ENCODE measurements at places on chromosomes 1 and 21.
A peak's percentile ranks its signal among the peaks of the same experiment; 100 is the strongest.

GRCh38 chr1:22791831-22792347 lies 81.2 kb downstream of the EPHB2 start:
- no peak for DNase-seq

DNA sequence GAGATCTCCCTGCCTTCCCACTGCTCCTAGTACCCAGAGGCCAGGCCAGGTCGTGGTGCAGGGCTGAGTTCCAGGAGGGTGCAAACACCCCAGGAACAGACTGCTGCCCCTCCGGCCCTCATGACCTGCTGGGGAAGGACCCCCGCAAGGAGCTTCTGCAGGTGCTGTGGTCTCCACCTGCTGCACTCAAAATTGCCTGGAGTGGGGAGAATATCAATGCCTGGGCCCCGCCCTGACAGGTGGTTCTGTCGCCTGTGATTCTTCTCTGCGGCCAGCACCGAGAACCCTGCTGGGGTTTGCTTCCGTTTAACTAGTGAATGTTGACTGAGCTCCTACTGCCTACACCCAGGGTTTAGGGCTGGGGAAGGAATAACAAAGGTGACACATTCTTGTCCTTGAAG lies 2.1 kb upstream of the TFF3 start:
- no peak for DNase-seq

GRCh38 chr21:14826630-14827029 lies 238.2 kb downstream of the NRIP1 start:
- no peak for DNase-seq

DNA sequence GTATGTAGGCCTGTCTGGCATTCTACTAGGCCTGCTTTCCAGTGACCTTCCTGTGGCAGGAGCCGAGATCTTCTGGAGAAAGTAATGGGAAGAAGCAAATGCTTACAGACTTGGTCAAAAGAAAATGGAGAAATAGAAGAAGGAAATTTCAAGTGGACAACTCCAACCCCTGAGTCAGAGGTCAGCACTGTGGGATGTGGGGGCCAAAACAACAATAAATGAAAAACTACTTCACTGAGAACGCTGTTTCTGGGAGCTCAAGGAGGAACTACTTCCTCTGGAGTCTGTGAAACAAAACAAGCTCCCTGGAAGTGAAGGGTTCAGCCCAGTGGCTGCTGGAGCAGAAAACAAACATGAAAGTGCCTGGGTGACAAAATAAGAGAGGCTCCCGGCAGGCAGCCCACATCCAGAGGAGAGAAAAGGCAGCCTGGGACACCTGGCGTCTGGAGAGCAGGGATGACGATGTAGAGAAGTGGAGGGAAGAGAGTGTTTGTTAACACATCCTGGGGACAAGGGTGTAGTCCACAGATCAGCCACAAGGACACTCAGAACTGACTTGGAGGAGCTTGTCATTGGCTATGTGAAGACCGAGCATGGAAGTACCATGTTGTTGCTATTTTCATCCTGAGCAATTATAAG lies 355.2 kb downstream of the SMYD3 start:
- no peak for DNase-seq

DNA sequence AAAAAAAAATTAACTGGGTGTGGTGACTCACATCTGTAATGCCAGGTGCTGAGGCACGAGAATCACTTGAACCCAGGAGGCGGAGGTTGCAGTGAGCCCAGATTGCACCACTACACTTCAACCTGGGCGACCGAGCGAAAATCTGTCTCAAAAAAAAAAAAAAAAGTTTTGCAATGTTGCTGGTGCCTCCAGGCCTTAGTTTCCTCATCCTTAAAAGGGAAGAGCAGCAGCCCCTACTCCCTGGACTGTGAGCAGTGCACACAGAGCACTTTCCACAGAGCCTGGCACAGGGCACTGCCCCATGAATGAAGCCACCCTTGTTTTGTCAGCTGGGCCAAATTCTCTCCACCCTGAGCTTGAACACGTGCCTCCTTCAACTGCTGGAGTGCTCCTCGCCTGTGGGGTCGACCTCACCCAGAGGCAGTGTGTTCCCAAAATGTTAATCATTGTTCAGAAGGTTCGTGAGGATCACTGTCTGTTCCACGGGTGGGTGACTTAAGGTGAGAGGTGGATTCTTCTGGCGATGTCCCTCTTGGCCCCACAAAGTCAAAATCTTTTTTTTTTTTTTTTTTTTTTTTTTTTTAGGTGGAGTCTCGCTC lies 152.1 kb upstream of the TMEM51 start:
- no peak for DNase-seq

DNA sequence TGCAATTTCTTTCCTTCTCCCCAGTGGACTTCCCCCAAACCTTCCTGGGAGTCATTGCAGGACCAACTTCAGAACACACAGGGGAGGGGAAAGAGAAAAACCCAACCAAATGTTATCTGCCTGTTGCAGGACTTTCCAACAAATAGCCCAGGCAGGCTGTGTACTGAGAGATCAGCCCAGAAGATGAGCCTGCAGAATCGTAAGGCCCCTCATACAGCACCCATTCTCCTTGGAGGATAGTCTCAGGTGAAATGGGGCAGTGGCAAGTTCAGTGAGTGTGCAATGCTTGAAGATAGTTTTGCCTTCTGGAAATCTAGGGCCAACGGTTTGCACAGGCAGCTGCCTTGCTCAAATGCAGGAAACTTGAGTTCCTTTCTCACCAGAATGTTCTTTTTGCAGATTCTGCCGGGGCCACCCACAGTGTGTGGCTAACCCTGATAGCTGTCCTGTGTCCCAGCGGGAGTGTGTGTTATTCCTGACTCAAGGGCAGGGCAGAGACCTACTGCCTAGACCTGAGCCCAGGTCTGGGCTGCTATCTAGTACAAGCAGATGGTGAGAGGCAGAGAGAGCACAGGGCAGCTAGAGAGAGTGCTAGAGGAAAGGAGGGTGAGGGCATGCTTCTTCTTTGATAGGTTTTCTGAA lies 48.8 kb downstream of the GADD45A start:
- no peak for DNase-seq

GRCh38 chr1:96927125-96927524 lies 205.5 kb downstream of the PTBP2 start:
- DNase-seq = peak; percentile 54

DNA sequence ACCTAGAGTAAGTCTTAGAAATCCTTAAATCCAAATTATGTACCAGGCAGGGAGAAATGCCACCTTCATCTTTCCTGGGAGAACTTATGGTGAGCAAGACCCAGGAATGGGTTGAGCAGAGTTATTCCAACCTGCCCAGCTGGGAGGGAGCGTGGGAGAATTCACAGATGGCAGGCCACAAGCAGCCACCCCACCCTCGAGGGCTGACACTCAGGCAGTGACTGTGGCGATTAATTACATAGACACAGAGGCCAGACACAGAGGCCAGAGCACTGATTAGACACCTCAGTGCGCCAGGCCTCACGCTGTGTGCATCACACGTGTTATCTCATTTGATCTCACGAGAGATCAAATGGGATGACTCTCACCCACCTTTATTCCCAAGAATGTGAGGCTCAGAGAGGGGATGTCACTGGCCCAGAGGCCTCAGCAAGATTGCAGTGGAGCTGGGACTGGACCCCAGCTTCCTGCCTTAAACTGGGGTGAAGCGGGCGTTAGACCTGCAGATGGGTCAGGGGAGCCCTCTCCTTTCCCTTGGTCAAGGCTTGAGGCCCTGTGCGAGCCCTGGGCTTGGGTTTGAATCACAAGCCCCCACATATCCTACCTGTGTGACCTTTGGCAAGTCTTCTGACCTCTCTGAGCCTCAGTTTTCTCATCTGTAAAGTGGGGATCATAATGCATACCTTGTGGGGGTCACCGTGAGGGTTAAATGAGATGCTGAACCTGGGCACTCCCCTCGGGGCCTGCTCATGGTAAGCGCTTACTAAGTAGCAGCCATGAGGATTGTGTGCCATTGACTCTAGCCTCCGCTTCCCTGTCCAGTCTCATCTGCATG lies 28.8 kb upstream of the PADI4 start:
- DNase-seq = peak; percentile 53

DNA sequence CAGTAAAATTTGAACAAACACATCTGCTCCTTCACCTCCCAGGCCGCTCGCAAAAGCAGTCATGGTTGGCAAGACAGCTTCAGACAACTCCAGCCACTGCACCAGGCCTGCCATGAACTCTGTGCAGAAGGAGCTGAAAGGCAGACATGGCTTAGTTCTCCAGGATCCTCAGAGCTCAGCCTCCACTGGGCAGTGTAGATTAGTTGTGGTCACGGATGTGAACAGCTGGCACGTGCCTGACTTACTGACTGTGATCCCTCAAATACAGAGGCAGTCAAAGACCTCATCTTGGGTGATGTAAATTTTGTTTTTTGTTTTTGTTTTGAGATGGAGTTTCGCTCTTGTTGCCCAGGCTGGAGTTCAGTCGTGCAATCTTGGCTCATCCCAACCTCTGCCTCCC lies 28.4 kb downstream of the TMCO4 start:
- DNase-seq = no peak

GRCh38 chr21:46294647-46295176 lies 8.6 kb downstream of the YBEY start:
- DNase-seq = peak; percentile 89

DNA sequence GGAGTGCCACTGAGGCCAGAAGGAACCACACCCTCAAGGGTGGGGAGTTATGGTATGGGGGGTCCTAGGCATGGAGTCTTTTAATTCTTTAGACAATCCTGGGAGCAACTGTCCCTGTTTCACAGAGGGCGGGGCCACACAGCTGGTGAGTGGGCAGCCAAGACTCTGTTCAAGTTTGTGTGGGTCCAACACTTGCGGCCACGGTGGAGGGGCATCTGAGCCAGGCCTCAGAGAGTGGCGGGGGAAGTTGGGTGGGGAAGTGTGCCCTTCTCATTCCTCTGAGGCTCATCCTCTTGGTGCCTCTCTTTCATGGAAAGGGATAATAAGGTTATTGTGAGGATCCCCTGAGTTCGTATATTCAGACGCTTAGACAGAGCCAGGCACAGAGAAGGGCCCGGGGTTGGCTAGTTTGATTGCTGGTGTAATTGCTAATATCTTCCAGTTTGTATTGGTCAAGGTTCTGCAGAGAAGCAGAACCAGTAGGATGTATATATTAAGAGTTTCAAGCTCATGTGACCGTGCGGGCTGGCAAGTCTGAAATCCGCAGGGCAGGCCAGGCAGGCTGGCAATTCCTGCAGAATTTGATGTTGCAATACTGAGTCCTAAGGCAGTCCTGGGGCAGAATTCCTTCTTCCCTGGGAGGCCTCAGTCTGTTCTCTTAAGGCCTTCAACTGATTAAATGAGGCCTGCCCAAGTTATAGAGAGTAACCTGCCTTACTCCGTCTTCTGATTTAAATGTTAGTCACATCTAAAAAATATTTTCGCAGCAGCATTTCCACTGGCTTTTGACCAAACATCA lies 15.9 kb downstream of the PCSK9 start:
- no peak for DNase-seq

- DNase-seq = no peak
Measured at GRCh38 chr1:82704393-82704792, 903.7 kb downstream of the ADGRL2 start.

DNA sequence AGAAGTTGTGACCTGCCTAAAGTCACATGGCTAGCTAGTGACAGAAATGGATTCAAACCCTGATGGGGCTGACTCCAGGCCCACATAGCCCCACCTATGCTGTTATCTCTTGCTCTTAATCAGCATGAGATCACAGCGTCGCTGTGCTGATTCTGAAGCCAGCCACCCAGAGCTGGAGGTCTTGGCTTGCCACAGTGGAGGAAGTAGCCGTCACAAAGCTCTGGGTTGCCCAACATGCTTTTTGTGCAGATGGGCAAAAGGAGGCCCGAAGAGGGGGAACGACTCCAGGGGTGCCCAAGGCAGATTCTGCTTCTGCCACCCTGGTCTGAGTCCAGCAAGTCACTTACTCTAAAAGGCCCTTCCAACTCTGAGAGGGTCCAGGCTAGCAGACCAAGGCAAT lies 14.7 kb upstream of the MFSD2A start:
- no peak for DNase-seq

GRCh38 chr1:159307346-159308020 lies 5.3 kb downstream of the FCER1A start:
- no peak for DNase-seq

GRCh38 chr1:203692565-203693470 lies 66.2 kb downstream of the ATP2B4 start:
- peak; percentile 93 for DNase-seq

GRCh38 chr1:227169343-227169742 lies 148.9 kb downstream of the CDC42BPA start:
- no peak for DNase-seq

DNA sequence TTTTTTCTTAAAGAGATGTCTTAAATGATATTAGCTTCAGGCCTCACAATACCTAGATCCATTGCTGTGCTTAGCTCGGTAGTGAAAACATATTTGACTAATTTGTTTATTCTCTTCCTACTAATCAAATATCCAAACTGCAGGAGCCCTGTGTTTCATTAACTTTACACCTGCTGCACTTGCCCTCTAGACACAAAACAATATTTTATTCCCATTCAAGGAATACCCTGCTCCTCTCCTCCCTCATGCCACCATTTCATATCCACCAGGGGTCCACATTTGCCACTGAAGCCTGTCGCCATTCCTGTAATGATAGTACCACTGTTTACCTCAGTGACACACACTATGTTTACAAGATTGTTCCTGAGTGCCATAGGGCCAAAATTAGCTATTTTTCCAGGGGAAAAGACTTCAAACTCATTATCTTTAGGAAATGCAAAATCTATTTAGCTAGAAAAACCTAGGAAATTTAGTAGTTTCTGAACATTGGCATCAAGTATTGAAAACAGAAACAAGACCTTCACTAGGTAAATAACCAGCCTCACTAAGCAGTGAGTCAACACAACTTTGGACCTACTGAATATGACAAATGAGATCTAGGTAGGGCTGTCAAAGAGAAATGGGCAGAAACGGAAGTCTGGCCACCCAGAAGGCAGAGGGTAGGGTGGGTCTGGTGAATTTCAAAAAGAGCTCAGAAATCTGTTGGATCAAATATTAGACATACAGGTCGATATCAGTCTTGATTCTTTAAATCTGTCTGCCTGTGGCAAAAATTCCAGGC lies 134.6 kb upstream of the KCNK1 start:
- DNase-seq = no peak

- DNase-seq = no peak
Measured at GRCh38 chr1:114428083-114428754, 82.8 kb downstream of the TRIM33 start.

DNA sequence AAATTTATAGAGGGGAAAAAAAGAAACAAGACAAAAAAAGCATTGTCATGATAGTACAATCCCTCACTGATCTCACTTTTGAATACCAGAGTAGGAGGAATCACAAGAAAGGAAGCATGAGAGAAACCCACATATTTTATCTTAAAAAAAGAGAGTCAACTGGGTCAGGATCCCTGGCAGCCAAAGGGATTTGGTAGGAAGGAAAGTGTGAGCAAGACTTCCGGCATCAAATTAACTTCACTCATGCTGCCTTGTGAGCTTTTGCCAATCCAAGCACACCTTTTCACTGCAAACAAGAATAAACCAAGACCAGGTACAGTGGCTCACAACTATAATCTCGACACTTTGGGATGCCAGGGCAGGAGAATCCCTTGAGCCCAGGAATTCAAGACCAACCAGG lies 53.1 kb downstream of the SLC9C2 start:
- DNase-seq = no peak
